Right atrium auricular region (tissue), 2 donors: ENCODE measurements at places on chromosomes 16 and 17. TPM values are rescaled to one million over a fixed set of nuclear protein-coding genes. Genes with fewer than 3 reads are reported as not detected.

Gene CCL4
- total RNA-seq, result 2.8 TPM

Gene SLC35G6
- not detected for total RNA-seq

Gene ZNF205
- 10.5 TPM for total RNA-seq

- H3K4me3 ChIP-seq, result peak overlapping the region; percentile 96
- H3K4me1 ChIP-seq, result no peaks in the 10 kb centered on the region
- peaks cover 27% of the 10 kb centered on the region for H3K36me3 ChIP-seq
- peak overlapping the region; percentile 99 for H3K27ac ChIP-seq
- no peaks in the 10 kb centered on the region for H3K27me3 ChIP-seq
Observed at GRCh38 chr17:65055280-65055707, 1.2 kb downstream of the GNA13 start.

- H3K4me3 ChIP-seq, result no peak overlapping the region
- no peak overlapping the region for H3K27ac ChIP-seq
- H3K27me3 ChIP-seq, result no peaks in the 10 kb centered on the region
- H3K36me3 ChIP-seq, result peaks cover 26% of the 10 kb centered on the region
Observed at GRCh38 chr16:57513371-57514102, 22.8 kb downstream of the CCDC102A start.

DNA sequence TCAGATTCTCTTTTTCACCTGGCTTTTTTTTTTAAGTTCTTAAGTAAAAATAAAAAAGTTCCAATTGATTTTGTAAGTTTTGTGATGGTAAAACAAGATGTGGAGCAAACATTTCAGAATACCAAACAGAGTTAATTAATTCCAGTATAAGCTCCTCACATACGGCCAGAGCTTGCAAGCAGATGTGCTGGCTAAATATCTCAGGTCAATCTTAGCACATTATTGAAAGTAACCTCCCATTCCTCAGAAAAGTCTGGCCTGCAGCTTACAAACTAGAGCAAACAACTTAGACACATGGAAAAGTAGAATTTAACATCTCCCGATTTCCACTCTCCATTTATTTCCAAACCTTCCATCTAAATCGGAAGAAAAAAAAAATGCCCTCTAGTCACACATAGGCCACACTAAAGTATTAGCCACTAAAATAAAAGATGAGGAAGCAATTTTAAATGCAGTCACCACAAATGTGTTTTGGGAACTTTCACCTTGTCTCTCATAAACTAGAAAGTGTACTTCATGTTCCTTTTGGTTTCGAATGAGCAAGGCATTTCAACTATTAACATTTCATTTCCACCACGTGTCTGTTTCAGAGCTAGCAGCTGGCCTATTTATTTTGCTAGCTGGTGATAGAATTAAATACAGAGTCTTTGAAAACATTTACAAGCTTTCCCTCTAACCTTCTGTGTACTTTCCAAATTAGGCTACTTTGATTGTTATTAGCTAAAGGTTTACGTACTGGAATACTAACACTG is 143.3 kb downstream of the STX8 start:
- no peak for DNase-seq
- H3K27ac ChIP-seq, result peak overlapping the region; percentile 14
- H3K36me3 ChIP-seq, result no peaks in the 10 kb centered on the region
- H3K4me3 ChIP-seq, result no peak overlapping the region
- no peaks in the 10 kb centered on the region for H3K27me3 ChIP-seq
- peaks cover 12% of the 10 kb centered on the region for H3K4me1 ChIP-seq

GRCh38 chr17:43935204-43935925 is 6.9 kb downstream of the PPY start:
- no peak overlapping the region for H3K27ac ChIP-seq
- no peaks in the 10 kb centered on the region for H3K4me1 ChIP-seq
- DNase-seq, result no peak
- no peaks in the 10 kb centered on the region for H3K27me3 ChIP-seq
- H3K4me3 ChIP-seq, result no peak overlapping the region

DNA sequence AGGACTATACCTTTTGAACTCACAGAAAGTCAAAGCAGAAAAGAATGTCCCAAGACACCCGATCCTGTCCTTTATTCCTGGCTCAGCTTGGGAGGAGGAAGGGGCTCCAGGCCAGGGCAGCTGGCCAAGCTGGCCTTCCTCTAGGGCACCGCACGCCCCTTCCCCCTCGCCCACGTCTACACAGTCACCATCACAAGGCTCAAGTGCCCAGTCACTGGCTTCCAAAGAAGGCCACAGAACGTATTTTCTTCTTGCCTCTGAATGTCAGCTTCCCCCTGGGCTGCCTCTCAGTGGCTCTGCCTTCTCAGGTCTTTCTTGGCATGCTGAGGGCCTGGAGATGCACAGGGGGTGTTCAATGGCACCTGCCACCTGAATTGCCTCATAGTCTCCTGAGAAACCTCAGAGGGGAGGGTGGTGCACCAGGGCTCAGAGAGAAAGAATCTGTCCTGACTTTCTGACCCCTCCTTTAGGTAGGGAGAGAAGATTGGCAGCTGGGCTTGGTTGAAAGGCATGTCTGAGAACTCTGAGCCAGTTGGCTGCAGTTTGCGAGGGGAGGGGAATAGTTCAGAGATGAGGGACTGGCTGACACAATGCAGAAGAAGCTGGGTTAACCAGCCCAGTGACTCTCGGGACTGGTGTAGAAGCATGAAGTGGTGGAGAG is 2.1 kb downstream of the DHRS11 start:
- no peak overlapping the region for H3K4me3 ChIP-seq
- peaks cover 10% of the 10 kb centered on the region for H3K36me3 ChIP-seq
- no peak for DNase-seq
- H3K27me3 ChIP-seq, result no peaks in the 10 kb centered on the region
- no peak overlapping the region for H3K27ac ChIP-seq

DNA sequence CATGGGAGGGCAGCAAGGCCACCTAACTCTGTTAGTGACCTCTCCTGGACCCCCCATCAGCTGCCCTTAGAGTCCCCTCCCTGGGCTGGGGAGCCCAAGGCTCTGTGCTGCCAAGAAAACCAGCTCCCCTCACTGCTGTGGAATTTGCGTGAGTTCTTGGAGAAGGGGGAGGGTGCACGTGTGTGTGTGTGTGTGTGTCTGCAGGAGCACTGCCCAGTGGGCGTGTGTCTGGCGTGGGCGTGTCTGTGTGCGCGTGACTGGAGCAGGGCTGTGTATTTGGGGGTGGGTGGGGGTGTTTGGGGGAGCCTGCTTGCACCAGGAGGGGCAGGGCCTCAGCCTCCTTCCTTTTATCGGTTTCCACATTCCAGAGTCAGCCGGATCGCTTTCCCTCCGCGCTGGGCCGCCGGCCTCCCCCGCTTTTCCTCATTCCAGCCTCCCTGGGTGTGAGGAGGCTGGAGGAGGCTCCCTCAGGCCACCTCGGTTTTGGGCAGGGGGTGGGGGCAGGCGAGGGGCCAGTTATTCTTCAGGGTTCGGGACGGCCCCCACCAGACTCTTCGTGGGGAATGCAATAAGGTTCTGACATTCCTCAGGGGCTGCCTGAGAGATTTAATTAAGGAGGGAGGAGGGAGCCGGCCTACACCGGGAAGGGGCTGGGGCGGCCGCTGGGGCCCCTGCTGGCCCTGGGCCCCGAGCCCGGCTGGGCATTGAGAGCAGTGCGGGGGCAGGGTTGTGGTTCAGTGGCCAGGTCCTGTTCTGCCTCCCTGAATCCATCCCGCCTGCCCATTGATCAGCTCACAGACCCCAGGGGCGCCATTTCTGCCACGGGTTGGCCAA is 2.5 kb downstream of the VASN start:
- no peaks in the 10 kb centered on the region for H3K36me3 ChIP-seq
- DNase-seq, result peak; percentile 89
- peak overlapping the region; percentile 59 for H3K4me3 ChIP-seq
- H3K27ac ChIP-seq, result peak overlapping the region; percentile 89
- H3K4me1 ChIP-seq, result peaks cover 96% of the 10 kb centered on the region

DNA sequence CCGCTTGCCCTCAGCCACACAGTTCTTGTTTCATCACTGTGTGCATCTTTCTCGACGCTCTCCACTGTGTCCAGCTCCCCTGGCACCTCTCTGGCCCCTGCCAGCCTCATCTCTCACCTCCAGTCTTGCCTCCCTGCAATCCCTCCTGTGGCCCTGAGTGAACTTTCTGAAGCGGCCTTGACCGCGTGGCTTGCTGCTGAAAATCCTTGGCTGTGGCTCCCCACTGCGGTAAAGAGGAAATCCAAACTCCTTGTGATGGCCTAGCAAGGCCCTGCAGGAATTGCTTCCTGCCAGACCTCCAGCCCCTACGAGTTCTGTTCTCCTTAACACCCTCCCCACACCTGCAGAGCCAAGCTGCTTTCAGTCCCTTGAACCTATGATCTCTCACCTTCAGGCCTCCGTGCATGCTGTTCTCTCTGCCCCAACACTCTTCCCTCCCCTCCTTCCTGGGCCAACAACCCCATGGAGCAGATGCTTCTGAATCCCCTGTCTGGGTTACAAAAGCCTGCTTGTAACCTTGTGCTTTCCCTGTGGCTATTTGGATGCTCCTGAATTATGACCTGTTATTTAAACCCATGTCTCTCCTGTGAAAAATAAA is 33.6 kb upstream of the BRD7 start:
- no peaks in the 10 kb centered on the region for H3K36me3 ChIP-seq
- H3K27me3 ChIP-seq, result no peaks in the 10 kb centered on the region
- H3K27ac ChIP-seq, result no peak overlapping the region
- H3K4me1 ChIP-seq, result no peaks in the 10 kb centered on the region
- DNase-seq, result peak; percentile 21

DNA sequence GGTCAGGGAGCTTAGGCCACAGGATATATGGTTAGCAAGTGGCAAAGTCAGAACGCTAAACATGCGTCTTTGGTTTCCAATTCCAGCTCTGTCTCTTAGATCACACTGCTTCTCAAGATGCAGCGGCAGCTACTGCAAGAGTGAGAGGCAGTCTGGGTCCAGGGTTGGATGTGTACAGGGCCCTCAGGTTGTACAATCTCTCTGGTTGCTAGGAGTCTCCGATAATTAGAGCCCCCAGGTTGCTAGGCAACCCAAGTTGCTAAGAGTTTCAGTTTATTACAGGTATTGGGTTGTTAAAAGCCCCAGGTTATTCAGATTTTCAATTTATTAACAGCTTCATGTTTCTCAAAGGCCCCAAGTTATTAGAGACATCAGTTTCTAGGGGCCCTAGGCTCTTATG is 15.5 kb upstream of the SPACA3 start:
- no peaks in the 10 kb centered on the region for H3K27me3 ChIP-seq
- H3K4me3 ChIP-seq, result no peak overlapping the region
- no peaks in the 10 kb centered on the region for H3K36me3 ChIP-seq
- no peaks in the 10 kb centered on the region for H3K4me1 ChIP-seq
- H3K27ac ChIP-seq, result no peak overlapping the region
- no peak for DNase-seq

- no peaks in the 10 kb centered on the region for H3K36me3 ChIP-seq
- H3K4me3 ChIP-seq, result no peak overlapping the region
- H3K4me1 ChIP-seq, result no peaks in the 10 kb centered on the region
- H3K27me3 ChIP-seq, result no peaks in the 10 kb centered on the region
Observed at GRCh38 chr17:41406205-41406604, 8.8 kb upstream of the KRT31 start.

DNA sequence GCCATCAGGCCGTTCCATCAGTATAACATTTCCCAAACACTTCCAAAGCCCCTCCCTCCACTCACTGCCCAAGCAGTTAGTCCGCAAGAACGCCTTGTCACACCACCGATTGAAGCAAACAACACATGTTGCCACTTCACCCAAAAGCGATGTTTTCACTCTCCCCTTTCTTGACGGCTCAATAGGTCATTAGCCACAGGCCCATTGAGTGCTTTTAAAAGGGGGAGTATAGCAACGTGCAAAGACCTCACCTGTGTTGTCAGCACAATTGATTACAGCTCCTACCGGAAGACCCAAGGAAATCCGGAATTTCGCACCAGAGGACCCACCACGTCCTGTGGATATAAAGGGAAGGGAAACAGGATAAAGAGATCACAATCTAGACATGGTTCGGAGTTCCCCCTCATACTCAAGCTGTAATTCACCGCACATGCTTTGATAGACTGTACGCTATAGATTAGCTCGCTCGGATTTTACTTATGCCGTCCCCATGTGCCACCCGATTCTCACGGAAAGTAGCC is 690 bp downstream of the RPL23 start:
- no peaks in the 10 kb centered on the region for H3K27me3 ChIP-seq
- H3K4me1 ChIP-seq, result no peaks in the 10 kb centered on the region
- peak overlapping the region; percentile 88 for H3K27ac ChIP-seq
- peak overlapping the region; percentile 63 for H3K4me3 ChIP-seq
- no peak for DNase-seq

DNA sequence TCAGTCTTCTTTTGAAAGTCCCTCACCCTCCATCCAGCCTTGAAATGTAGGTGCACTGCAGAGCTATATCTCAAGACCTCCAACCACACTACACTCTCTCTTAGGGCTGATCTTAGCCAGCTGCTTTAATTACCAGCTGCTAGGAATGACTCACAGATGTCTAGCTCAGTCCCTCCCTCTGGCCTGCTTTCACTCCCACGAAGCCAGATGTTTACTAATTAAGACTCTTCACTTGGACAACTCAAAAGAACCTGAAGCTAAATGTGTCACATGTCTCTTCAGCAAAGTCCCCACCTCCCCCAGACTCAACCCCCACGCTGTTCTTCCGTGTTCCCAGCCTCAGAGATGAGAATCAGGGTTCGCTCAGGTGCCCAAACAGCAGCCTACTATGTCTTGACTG is 2.6 kb downstream of the GTF3C1 start:
- DNase-seq, result no peak
- H3K27me3 ChIP-seq, result no peaks in the 10 kb centered on the region
- peak overlapping the region; percentile 33 for H3K27ac ChIP-seq
- H3K4me1 ChIP-seq, result no peaks in the 10 kb centered on the region
- H3K4me3 ChIP-seq, result no peak overlapping the region
- peaks cover 31% of the 10 kb centered on the region for H3K36me3 ChIP-seq

GRCh38 chr16:83615953-83616350 is 191.8 kb upstream of the HSBP1 start:
- H3K4me3 ChIP-seq, result no peak overlapping the region
- H3K4me1 ChIP-seq, result no peaks in the 10 kb centered on the region
- H3K27ac ChIP-seq, result no peak overlapping the region
- no peak for DNase-seq
- no peaks in the 10 kb centered on the region for H3K27me3 ChIP-seq
- H3K36me3 ChIP-seq, result no peaks in the 10 kb centered on the region

DNA sequence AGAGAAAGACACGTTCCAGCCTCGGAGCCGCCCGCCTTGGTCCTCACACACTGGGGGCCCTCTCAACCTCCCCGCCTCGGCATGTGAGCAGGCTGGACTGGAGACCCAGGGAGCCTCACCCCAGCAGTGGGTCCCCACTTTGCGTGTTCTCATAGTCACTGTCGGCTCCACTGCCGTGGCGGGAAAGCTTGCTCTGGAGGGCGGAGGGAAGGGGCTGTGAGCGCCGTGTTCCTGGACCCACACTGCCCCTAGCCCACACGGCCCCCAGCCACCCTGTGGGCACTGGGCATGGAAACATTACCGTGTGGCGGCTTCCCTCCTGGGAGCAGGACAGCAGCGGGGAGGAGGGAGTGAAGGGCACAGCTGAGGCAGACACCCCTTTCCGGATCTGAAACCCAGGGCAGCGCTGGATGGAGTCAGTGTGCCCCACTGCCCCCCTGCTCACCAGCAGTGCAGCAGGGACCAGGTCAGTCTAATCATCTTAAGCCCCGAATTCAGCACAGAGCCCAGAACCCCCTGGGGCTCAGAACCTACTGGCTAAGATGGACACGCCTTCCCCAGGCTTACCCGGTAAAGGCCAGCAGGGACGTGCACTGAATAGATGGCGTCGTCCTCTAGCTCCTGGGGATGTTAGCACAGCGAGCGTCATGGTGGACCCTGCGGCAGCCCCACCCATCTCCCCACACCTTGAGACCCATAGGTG is 7.2 kb downstream of the TP53I13 start:
- H3K36me3 ChIP-seq, result peaks cover 69% of the 10 kb centered on the region
- H3K4me3 ChIP-seq, result no peak overlapping the region
- H3K4me1 ChIP-seq, result no peaks in the 10 kb centered on the region
- DNase-seq, result no peak
- H3K27ac ChIP-seq, result no peak overlapping the region

GRCh38 chr17:45132572-45133463 is 503 bp upstream of the PLCD3 start:
- H3K36me3 ChIP-seq, result no peaks in the 10 kb centered on the region
- DNase-seq, result peak; percentile 88
- H3K4me3 ChIP-seq, result peak overlapping the region; percentile 88
- H3K27ac ChIP-seq, result peak overlapping the region; percentile 98
- H3K4me1 ChIP-seq, result no peaks in the 10 kb centered on the region
